Left ventricle myocardium superior (tissue), 1 donor: ENCODE measurements at places on chromosomes 2 and 18. TPM values are rescaled to one million over a fixed set of nuclear protein-coding genes. Genes with fewer than 3 reads are reported as not detected.

The CRYGC gene
- total RNA-seq, result not detected

The PDE1A gene
- total RNA-seq, result 16.9 TPM

- no peak for DNase-seq
Observed at GRCh38 chr18:75218065-75218923, 7.7 kb downstream of the TSHZ1 start.

GRCh38 chr2:133635131-133635530 is 66.9 kb upstream of the NCKAP5 start:
- DNase-seq, result no peak

GRCh38 chr2:143575340-143575739 is 446.1 kb downstream of the ARHGAP15 start:
- no peak for DNase-seq

DNA sequence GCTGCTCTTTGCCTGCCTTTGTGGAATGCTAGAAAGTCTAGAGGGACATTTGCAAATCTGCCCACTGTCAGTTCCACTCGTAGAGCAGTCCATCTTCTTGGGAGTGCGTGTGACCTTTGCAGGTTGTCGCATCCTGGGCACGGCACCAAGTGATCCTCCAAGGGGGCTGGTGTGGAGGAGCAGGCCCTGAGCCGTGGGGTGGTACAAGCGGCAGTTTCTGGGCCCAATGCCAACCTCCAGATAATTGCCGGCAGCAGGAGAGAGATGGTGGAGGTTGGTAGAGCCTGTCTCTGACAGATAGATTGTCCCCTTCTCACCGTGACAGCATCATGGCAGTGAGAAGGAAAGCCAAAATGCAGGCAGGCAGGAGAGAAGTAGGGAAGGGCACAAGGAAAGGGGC is 150.7 kb upstream of the SLC14A2 start:
- DNase-seq, result peak; percentile 45

DNA sequence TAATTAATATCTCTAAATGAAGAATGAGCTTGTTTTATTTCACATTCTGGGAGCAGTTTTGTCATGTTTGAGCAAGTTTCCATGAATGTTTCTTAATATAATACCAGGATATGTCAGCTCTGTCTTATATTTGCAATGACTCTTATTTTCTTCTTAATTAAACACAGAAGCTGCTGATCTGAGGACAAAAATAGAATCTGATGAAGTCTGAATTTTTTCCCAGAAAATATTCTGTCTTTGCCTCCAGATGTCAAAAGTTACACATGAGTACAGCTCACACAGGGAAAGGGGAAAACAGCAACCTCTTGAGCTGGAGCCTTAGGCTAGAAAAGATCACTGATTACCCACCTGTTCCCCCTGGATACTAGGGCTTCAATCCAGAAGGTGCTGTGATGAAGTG is 606.6 kb upstream of the SYT4 start:
- DNase-seq, result no peak

The LOXHD1 gene
- total RNA-seq, result 0.74 TPM

- no peak for DNase-seq
Observed at GRCh38 chr18:48616484-48617255, 77.8 kb downstream of the CTIF start.

GRCh38 chr2:173488861-173489260 is 134.2 kb downstream of the CDCA7 start:
- no peak for DNase-seq

- no peak for DNase-seq
Observed at GRCh38 chr2:81436256-81436655, 1131.7 kb upstream of the LRRTM1 start.
